ENCODE measurements at places on chromosomes 11 and 22.

DNA sequence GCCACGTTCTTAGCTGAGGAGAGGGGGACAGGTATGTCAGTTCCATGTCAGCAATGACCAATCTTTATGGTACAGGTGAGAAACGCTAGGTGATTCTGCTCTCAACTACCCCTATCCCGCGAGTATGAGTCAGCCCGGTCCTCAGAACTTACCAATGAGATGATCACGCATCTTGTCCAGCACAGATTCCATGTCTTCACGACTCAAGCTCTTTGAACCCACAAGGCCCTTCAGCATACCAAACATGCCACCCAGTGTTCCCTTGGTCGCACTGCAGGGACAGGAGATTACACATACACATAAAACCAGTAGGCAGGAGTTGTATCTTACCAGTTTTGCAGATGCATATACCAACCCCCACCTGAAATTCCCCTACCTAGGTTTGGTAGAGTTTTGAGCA is 2.9 kb downstream of the SRPRA start:
- DNase-seq = no peak
- H3K27me3 ChIP-seq = no peaks in the 10 kb centered on the region
- no peak overlapping the region for H3K27ac ChIP-seq
- H3K4me3 ChIP-seq = no peak overlapping the region

GRCh38 chr11:69512790-69513189 is 31.3 kb downstream of the LINC01488 start:
- H3K4me1 ChIP-seq = peaks cover 6% of the 10 kb centered on the region
- peaks cover 6% of the 10 kb centered on the region for H3K36me3 ChIP-seq
- peaks cover 6% of the 10 kb centered on the region for H3K27me3 ChIP-seq
- H3K4me3 ChIP-seq = no peak overlapping the region
- H3K27ac ChIP-seq = no peak overlapping the region

- peak overlapping the region; percentile 63 for H3K4me3 ChIP-seq
- H3K27ac ChIP-seq = no peak overlapping the region
- peaks cover 32% of the 10 kb centered on the region for H3K4me1 ChIP-seq
- DNase-seq = peak; percentile 71
- H3K36me3 ChIP-seq = no peaks in the 10 kb centered on the region
- H3K27me3 ChIP-seq = no peaks in the 10 kb centered on the region
Observed at GRCh38 chr22:19179497-19180048, 1.0 kb upstream of the SLC25A1 start.

GRCh38 chr11:46183819-46184218 is 62.6 kb upstream of the PHF21A start:
- no peak for DNase-seq
- H3K4me1 ChIP-seq = no peaks in the 10 kb centered on the region
- H3K36me3 ChIP-seq = peaks cover 1% of the 10 kb centered on the region
- H3K27me3 ChIP-seq = peaks cover 15% of the 10 kb centered on the region
- H3K27ac ChIP-seq = no peak overlapping the region
- no peak overlapping the region for H3K4me3 ChIP-seq

GRCh38 chr11:124277804-124278203 is 21.6 kb downstream of the OR8G5 start:
- H3K27me3 ChIP-seq = no peaks in the 10 kb centered on the region
- H3K4me3 ChIP-seq = no peak overlapping the region
- H3K4me1 ChIP-seq = no peaks in the 10 kb centered on the region
- DNase-seq = no peak
- no peaks in the 10 kb centered on the region for H3K36me3 ChIP-seq

DNA sequence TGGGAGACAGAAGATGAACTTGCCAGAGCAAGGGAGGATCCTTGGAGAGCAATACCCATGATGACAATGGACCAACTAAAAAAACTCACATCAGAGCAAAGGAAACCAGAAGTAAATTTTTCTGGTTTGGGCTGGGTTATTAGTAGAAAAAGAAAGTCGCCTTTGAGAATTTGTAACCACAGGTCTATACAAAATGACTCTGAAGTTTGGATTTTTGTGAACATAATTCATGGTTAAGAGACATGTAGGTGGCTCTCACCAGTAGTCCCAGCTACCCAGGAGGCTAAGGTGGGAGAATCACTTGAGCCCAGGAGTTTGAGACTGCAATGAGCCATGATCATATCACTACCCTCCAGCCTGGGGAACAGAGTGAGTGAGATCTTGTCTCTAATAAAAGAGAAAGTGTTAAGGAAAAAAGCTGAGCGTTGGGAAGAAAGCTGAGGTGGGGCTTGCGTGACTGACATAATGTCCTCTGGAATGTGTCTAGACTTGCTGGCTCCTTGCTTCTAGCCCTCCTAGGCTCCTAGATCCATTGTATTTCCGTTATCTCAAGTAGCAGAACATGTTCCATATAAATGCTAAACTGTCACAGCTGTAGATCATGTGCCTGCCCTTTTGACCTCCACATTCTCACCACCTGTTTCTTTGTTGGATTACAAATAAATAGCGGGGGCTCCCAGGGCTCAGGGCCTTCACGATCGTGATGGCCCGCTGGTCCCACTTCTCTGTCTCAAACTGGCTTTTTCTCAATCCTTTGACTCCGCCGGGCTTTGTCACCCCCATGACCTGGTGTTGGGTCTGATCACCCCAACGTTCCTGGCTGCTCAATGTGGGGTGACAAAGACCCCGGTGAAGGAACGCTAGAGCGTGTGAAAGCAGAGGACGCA is 56.2 kb upstream of the SC5D start:
- no peaks in the 10 kb centered on the region for H3K36me3 ChIP-seq
- H3K4me1 ChIP-seq = peaks cover 29% of the 10 kb centered on the region
- no peak for DNase-seq
- H3K27ac ChIP-seq = peak overlapping the region; percentile 19
- peaks cover 22% of the 10 kb centered on the region for H3K27me3 ChIP-seq

- no peaks in the 10 kb centered on the region for H3K27me3 ChIP-seq
- no peak overlapping the region for H3K4me3 ChIP-seq
- no peak for DNase-seq
- H3K27ac ChIP-seq = no peak overlapping the region
- peaks cover 21% of the 10 kb centered on the region for H3K4me1 ChIP-seq
Observed at GRCh38 chr22:24247011-24247507, 2.2 kb upstream of the GGT5 start.

- no peaks in the 10 kb centered on the region for H3K27me3 ChIP-seq
- H3K27ac ChIP-seq = peak overlapping the region; percentile 92
- peaks cover 42% of the 10 kb centered on the region for H3K4me1 ChIP-seq
- DNase-seq = no peak
Observed at GRCh38 chr11:104967534-104968354, 630 bp downstream of the CASP4 start.

DNA sequence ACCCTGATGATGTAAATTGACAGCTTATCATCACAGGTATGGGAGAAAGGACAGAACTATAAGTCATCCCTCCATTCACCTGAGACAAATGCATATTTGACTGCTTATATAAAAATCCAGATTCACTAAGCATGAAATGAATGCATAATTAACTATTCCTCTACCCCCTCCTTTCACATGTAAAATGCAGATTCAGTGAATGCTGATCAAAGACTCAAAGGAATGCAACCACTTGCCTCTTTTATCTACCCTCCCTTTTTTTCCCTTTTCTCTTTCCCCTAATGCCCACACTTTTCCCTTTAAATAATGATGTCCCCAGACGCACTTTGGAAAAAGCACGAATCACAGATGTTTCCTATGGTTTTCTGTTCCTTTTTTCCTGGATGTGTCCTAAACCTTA is 4.5 kb upstream of the PLAAT4 start:
- H3K36me3 ChIP-seq = no peaks in the 10 kb centered on the region
- H3K27ac ChIP-seq = peak overlapping the region; percentile 81
- peaks cover 74% of the 10 kb centered on the region for H3K4me1 ChIP-seq
- no peak for DNase-seq

GRCh38 chr11:117361432-117361831 is 33.8 kb downstream of the CEP164 start:
- no peaks in the 10 kb centered on the region for H3K27me3 ChIP-seq
- no peak overlapping the region for H3K4me3 ChIP-seq
- no peak for DNase-seq

GRCh38 chr11:119832202-119832935 is 103.4 kb upstream of the NECTIN1 start:
- no peak overlapping the region for H3K27ac ChIP-seq
- peaks cover 42% of the 10 kb centered on the region for H3K27me3 ChIP-seq
- H3K4me3 ChIP-seq = no peak overlapping the region
- DNase-seq = no peak
- H3K4me1 ChIP-seq = peaks cover 8% of the 10 kb centered on the region

DNA sequence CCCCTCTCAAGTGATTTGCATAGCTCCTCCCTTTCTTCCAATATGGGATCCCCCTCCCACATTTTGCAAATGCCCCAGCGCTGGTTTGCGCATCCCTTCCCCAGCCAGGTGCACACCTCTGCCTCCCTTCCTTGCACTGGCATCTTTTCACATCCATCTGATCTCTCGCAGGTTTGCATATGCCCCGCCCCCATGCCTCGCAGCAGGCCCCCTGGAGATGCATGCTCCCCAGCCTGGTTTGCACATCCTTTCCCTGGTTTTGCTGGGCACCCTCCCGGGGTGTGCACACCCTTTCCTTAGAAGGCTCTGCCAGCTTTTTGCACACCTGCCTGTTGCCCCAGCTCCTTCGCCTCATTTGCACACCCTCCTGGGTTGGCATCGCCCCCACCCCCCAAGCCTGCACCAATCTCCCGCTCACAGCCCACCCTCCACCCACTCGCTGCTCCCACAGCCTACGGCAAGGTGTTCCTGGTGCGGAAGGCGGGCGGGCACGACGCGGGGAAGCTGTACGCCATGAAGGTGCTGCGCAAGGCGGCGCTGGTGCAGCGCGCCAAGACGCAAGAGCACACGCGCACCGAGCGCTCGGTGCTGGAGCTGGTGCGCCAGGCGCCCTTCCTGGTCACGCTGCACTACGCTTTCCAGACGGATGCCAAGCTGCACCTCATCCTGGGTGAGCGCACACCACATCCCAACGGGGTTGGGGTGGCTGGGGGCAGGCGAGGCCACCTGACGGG is 917 bp downstream of the RPS6KA4 start:
- H3K36me3 ChIP-seq = peaks cover 20% of the 10 kb centered on the region
- H3K27me3 ChIP-seq = no peaks in the 10 kb centered on the region
- H3K27ac ChIP-seq = peak overlapping the region; percentile 58
- H3K4me3 ChIP-seq = peak overlapping the region; percentile 91
- peaks cover 37% of the 10 kb centered on the region for H3K4me1 ChIP-seq

DNA sequence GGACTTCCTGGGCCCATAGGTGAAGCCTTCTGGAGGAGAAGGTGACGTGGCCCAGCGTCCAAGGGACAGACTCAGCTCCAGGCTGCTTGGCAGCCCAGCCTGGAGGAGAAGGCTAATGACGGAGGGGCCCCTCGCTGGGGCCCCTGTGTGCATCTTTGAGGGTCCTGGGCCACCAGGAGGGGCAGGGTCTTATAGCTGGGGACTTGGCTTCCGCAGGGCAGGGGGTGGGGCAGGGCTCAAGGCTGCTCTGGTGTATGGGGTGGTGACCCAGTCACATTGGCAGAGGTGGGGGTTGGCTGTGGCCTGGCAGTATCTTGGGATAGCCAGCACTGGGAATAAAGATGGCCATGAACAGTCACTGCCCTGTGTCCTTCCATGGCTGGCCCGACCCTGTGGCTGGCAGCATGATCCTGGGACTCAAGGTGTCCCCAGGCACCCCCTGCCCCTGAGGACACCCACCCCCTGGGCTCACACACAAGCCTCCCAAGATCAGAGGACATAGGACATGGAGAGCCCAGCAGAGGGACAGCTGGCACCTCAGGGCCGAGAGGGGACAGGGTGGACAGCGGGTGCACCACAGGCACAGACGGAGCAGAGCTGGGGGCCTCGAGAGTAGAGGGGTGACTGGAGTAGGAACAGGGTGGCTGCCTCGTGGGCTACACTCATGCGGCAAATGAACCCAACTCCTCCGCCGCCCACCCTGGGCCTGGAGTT is 10.1 kb downstream of the SIGIRR start:
- DNase-seq = no peak
- H3K4me3 ChIP-seq = no peak overlapping the region
- no peak overlapping the region for H3K27ac ChIP-seq
- H3K36me3 ChIP-seq = no peaks in the 10 kb centered on the region
- H3K27me3 ChIP-seq = no peaks in the 10 kb centered on the region

GRCh38 chr11:72581067-72581466 is 93.2 kb downstream of the PDE2A start:
- peaks cover 16% of the 10 kb centered on the region for H3K4me1 ChIP-seq
- no peak overlapping the region for H3K27ac ChIP-seq
- H3K27me3 ChIP-seq = no peaks in the 10 kb centered on the region
- H3K4me3 ChIP-seq = no peak overlapping the region
- H3K36me3 ChIP-seq = no peaks in the 10 kb centered on the region

GRCh38 chr11:124898711-124899110 is 1.0 kb upstream of the ROBO4 start:
- H3K27ac ChIP-seq = no peak overlapping the region
- no peak overlapping the region for H3K4me3 ChIP-seq
- DNase-seq = no peak
- peaks cover 4% of the 10 kb centered on the region for H3K27me3 ChIP-seq
- H3K4me1 ChIP-seq = peaks cover 2% of the 10 kb centered on the region

DNA sequence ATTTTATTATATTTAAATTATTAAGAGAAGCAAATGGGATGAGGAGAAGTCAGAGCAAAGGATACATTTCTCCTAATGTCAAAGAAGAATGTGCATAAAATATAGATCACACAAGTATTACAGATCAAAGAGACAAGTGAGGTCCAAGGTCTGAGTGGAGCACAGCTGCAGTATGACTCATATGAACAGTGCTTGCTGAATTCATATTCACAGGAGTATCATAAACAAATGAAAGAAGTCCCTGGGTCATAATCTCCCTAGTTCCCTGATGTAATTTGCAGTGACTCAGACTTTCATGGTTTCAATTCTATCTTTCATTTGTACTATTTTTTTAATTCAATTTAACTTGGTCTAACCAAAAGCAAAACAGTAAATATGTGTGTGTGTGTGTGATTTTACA is 499.0 kb upstream of the CCDC179 start:
- no peaks in the 10 kb centered on the region for H3K27me3 ChIP-seq
- H3K36me3 ChIP-seq = no peaks in the 10 kb centered on the region
- no peaks in the 10 kb centered on the region for H3K4me1 ChIP-seq
- no peak for DNase-seq
- H3K4me3 ChIP-seq = no peak overlapping the region

GRCh38 chr22:36331912-36332622 is 55.7 kb downstream of the MYH9 start:
- peak; percentile 83 for DNase-seq
- H3K27ac ChIP-seq = peak overlapping the region; percentile 99

DNA sequence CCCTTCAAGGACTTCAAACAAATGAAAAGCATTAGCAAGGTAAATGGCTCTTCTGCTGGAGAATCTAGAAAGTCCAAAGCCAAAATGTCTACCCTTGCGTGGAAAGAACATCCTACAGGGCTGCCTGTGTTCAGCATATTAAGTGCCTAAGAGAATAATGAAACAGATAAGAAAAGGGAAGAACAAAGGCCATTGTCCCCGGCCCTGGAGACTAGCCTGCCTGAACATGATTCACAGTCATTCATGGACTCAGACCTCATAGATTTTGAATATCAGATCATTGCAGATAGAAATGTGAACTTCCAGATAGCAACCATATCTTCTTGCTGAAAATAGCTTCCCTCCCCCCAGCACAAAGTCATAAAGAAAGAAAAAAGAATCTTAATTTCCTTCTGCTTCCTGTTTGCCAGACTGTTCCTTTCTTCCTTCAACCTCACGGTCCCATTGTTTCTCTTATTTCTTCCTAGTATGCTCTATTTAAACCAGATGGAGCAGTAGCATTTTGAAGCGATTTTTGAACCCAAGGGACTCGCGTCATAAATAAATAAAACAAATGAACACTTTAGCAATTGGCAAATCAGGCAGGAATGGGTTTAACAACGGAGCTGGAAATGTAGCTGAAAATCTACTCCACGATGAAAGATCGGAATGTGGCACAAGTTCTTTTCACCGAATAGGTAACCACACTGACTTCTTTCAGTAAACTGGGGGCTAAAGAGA is 408.2 kb upstream of the CCDC90B start:
- DNase-seq = no peak
- H3K27me3 ChIP-seq = no peaks in the 10 kb centered on the region
- no peaks in the 10 kb centered on the region for H3K36me3 ChIP-seq
- H3K4me1 ChIP-seq = no peaks in the 10 kb centered on the region
- H3K27ac ChIP-seq = no peak overlapping the region

All from activated CD4-positive, alpha-beta memory T cell treated with anti-CD3 and anti-CD28 coated beads for 36 hours (primary cell).